ENCODE measurements at places on chromosomes 11 and 22.

GRCh38 chr11:36019722-36020121 is 75.9 kb downstream of the LDLRAD3 start:
- DNase-seq: no peak

GRCh38 chr11:130535520-130535919 is 87.1 kb downstream of the ADAMTS15 start:
- no peak for DNase-seq

- no peak for DNase-seq
Observed at GRCh38 chr11:8501836-8502235, 92.2 kb downstream of the STK33 start.

- DNase-seq: no peak
Observed at GRCh38 chr11:44108260-44108659, 12.8 kb downstream of the EXT2 start.

GRCh38 chr11:130897262-130898182 is 18.8 kb downstream of the SNX19 start:
- no peak for DNase-seq

DNA sequence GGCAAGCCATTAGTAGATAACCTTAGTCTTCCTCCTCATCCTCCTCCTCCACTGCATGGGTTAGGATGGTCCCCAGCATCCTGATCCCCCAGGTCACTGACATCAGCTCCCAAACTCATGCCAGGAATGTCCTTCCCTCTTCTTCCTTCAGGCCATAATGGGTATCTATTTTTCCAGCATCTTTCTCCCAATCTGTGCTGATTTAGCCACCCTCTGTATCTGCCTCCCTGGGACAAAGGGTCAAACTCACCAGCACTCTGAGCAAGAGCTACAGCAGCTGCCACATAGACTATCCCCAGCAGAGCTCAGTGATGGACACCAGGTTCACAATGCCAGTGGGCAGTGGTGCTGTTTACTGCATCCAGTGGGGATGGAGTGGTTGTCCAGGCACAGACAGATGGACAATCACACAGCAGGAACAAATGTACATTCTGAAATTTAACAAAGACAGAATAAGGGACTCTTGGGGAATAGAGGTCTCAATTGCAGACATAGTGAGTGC is 115.2 kb upstream of the TOP3B start:
- no peak for DNase-seq

DNA sequence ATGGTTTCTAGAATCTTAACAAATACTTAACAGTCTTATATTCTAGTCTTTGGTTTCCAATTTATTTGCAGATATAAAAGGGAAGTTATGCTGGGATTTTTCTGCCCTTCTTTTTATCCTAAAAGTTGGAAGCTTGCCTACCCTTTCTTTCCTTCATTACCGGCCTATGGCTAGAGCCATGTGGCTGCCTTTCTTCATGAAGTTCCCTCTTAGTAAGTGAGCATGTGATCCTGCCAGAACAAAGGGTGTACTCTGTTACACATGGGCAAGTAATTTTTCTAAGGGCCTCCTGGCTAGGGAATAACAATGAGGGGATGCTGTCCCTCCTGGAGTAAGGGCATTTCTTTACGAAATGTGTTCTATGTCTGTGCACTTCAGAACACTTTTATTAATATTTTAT is 252.1 kb upstream of the PITPNB start:
- no peak for DNase-seq

DNA sequence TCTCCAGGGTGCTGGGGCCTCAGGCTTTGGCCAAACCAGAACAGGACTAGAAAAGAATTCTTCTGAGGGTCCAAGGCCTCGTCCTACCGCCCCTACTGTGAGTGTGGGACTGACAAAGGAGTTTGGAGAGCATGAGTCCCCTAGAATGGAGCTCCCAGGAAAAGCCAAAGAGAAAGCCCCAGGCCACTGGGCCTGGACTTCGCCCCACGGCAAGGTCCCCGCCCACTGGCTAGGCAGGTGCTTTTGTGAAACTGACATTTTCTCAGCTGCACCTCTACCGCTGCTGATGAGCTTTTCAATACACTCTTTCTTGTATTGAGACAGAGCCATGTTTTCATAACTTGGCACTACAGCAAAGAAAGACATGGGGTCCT is 9.7 kb upstream of the FGF3 start:
- DNase-seq: no peak

GRCh38 chr11:75823415-75823814 is 8.4 kb downstream of the UVRAG start:
- no peak for DNase-seq

- DNase-seq: no peak
Observed at GRCh38 chr11:44212128-44212527, 97.8 kb downstream of the ALX4 start.

GRCh38 chr11:62104816-62105653 is 18.8 kb upstream of the INCENP start:
- no peak for DNase-seq
